AG04450 (cell line): ENCODE measurements at places on chromosomes 11 and 22.

DNA sequence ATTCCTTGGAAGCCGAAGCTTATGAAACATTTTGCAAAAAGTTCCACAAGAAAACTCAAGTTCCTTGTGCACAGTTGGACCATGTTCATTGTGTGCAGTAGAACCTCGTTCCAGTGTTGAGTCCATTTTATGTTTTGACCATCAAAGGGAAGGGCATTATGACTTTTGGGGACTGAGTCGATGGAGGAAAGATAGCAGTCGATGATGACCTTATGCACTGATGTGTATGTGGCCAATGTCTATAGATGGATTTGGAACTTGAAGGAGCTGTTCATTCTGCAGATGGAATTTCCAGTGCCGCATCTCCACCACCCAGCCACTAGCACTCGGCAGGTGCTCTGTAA lies 71.5 kb upstream of the IGLL5 start:
- DNase-seq = no peak

GRCh38 chr11:94757037-94757735 lies 11.0 kb upstream of the AMOTL1 start:
- DNase-seq = no peak

DNA sequence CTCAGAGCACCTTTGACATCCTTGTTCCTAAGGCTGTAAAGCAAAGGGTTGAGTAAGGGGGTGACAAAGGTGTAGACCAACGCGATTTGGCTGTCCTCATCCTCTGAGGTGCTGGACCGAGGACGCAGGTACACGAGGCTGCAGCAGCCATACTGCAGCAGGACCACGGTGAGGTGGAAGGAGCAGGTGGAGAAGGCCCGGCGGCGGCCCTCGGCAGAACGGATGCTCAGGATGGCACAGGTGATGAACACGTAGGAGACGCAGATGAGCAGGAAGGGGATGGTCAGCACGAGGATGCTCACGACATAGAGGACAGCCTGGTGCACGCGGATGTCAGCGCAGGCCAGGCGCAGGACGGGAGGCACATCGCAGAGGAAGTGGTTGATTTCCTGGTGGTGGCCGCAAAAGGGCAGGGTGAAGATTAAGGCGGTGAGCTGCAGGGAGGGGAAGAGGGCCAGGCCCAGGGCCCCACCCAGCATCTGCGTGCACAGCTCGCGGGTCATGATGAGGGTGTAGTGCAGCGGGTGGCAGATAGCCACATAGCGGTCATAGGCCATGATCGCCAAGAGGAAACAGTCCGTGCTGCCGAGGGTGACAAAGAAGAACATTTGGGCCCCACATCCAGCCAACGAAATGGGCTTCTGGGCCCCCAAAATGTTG lies 632 bp downstream of the OR10Q1 start:
- DNase-seq = no peak

- DNase-seq = no peak
These were observed 105.0 kb upstream of the SESN3 start for GRCh38 chr11:95335989-95336388.

DNA sequence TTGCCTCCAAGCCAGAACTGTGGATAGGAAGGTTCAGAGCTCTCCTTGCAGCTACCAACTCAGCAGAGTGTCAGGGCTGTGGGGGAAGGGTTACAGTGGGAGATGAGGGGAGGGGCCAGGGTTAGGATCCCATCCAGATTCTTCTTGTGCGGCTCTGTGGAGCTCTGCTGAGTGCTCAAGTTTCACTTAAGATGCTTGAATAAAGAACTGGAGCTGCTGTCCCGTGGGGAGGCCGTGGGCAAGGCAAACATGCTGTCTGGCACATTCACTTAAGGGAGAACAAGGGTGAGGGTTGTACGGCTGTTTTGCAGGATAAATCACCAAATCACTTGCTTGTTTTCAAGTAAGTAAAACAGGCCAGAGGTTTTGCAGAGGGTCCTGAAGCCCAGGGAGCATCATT lies 197.1 kb downstream of the FAM76B start:
- no peak for DNase-seq

DNA sequence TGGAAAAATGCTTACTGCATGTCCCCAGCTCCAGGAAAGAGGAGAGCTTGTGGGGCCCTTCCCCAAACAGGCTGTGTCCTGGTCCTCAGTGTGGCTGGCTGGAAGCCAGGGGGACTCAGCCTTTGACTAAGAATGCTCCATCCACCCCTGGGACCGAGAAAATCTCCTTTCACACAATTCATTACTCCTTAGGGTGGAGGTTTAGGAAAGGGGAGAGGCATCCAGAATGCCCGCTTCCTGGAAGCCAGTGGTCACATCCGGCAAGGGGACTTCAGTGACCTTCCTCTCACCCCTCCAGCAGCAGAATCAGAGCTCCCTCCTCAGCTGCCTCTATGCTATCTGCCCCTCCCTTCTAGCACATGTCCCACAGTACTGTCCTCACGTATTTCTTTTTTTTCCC lies 21.9 kb downstream of the ATG16L2 start:
- DNase-seq = no peak

- DNase-seq = no peak
These were observed at the start of gene BDNF for GRCh38 chr11:27700351-27701301. TSS of gene BDNF (minus strand) at chr11:27700455. CDS start at chr11:27658564, 41,891 bp downstream.

GRCh38 chr22:38104084-38104483 lies 6.4 kb downstream of the BAIAP2L2 start:
- DNase-seq = no peak
